Adrenal gland (tissue), 19 donors: ENCODE measurements at places on chromosomes 2 and 18. TPM values are rescaled to one million over a fixed set of nuclear protein-coding genes. Genes with fewer than 3 reads are reported as not detected.

DPP4 gene
- polyA plus RNA-seq = 0.77 TPM

IGFBP5 gene
- 92.5 TPM for polyA plus RNA-seq

CHRNA1 gene
- not detected for polyA plus RNA-seq

KCNJ13 gene
- polyA plus RNA-seq = not detected

SGO2 gene
- 0.27 TPM for polyA plus RNA-seq

SCN3A gene
- polyA plus RNA-seq = 1.1 TPM

KATNAL2 gene
- 11.6 TPM for polyA plus RNA-seq

SPATA3 gene
- polyA plus RNA-seq = not detected
